ENCODE measurements at places on chromosomes 7 and 10.

DNA sequence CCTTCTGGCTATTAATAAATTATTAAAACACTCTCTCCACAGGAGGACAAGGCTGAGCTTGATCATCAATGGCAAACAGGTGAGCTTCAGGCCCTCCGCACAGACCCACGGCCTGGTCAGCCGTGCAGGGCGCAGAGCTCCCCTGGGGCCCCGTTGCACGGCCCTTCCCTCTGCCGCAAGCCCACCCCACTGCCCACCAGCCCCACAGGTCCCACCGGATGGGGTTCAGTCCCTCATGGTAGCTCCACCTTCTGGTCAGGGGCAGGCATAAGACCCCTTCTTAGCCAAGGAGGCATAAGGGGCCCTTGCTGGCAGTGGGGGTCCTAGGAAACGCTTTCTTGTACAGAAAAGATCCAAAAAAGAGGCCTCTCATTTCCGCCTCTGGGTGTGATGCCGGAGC is 84.6 kb downstream of the MAD1L1 start:
- no peak for DNase-seq

DNA sequence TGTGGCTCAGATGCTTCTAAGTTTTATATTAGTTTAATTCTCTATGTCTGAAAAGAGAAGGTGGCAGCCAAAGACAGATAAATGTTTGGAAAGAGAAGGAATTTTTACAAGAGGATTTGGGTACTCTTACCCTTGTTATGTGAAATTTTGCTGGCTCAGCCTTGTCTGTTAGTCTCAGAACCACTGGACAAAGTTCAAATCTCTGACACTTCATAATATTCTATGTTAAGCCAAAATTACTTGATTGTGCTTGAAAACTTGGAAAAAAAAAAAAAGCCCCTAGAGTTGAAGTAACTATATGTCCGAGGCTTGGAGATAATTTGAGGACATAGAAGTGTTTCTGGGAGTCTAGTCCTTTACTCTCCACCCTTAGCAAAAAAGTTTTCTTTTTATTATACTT is 1079.3 kb upstream of the LRRTM3 start:
- no peak for DNase-seq

DNA sequence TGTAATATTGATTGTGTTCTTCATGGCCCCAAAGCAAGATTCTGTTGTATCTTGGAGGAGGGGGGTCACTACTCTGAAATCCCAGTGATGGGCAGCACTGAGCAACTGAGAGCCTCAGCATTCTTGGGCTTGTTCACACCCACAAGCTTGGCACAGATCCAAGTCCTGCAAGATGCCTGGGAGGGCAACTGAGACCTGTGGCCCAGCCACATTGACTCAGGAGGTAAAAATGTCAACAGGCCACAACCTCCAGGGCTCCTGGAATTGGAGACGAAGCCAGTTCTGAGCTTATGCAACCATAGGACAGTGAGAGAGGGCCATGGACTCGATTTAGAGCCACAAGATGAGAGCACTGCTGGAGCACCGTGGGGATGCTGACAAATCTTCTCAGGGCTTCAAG is 3.1 kb upstream of the DOCK1 start:
- DNase-seq, result no peak

- DNase-seq, result no peak
These were observed 743 bp upstream of the ZCCHC24 start for GRCh38 chr10:79445977-79446757.

GRCh38 chr7:111388016-111388415 is 174.3 kb downstream of the IMMP2L start:
- no peak for DNase-seq

GRCh38 chr7:2637066-2637471 is 5.3 kb downstream of the TTYH3 start:
- no peak for DNase-seq

DNA sequence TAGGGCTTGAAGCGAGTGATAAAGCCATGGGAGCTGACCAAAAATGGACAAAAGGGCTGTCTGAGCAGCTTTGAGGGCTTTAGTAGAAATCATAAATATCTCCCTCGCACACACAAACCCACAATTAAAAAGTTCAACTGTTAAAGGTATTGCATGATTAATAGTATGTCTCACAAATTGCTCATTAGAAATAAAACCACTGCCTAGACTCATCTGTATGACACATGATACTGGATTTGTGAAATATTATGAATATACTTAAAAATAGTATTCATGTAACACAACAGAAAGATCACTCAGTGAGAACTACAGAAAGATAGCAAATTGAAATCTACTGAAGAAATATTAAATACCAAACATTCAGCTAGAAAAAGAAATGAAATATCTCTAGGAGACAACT is 11.9 kb upstream of the PTPN12 start:
- no peak for DNase-seq

DNA sequence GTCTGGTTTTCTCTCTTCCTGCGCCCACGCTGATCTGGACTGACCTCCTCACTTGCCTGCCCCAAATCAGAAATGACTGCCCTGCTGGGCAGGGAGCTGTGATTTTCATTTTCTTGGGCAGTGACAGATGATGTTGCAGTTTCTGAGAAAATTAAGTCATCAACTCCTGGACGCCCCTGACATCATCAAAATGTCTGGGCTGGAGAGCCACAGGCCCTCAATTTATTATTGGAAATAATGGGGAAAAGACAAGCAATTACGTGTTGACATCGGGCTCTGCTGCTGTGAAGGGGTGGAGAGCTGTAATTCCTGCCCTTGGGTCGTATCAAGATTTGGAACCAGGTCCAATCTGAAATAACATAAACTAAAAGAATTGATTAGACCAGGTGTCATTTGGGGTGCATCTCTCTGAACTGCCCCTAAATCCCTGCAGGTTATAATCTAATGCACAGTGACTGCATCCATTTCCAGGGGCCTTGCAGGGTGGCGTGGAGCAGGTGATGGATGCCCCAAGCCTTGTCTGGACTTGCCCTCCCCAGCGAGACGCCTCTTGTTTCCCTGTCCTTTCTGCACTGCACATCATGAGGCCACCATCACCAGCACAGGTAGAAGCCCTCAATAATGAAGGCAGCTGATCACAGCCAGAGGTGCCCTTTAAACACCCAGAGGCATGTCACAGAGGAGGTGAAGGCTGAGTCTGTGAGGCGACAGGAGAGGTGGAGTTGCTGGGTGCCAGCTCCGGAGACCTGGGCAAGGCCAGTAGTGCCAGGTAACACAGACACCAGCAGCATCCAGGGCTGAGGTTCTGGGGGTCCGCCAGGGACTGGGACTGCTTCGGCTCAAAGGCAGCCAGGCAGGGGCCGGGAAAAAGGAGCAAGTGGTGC is 98.7 kb downstream of the HTR5A start:
- peak; percentile 10 for DNase-seq

DNA sequence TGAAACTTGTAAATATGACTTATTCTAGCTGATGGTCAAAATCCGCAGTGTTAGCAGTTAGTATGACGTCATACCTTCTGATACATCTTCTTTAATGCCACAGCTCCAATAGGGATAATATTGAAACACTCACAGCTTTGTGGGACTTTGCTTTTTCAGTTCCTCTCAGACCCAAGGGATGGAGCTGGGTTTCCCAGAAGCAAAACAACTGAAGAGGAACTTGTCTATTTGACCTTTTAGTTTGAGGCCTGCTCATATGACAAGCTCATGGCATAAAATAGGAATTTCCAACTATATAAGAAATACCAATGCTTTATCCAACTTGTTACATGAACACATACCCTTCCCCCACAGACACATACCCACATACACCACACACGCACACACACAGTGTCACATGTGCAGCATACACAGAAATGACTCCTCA is 31.6 kb upstream of the C10orf67 start:
- no peak for DNase-seq

DNA sequence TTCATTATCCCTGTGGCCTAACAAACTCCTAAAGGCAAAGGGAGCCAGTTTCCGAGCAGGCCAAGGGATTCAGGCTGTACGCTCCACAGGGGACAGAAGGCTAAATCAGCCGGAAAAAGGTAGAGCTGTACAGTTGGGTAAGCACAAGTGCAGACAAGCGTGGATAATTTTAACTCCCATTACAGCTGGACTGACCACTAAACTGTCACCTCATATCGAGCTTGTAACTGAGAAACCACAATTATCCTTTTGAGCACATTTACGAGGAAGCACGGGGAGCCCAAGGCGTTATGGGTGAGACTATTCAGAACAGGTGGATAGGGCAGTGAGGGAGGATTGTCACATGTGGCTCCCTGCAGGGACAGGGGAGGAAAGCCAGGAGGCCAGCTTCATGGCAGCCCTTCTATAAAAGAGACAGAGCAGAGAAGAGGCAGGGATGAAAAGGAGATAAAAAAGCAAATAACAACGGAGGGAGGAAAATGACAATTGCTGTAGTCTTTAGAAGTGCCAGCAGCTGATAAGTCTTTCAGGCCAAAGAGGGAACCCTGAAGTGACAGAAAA is 288.0 kb downstream of the FGFR2 start:
- DNase-seq, result no peak

DNA sequence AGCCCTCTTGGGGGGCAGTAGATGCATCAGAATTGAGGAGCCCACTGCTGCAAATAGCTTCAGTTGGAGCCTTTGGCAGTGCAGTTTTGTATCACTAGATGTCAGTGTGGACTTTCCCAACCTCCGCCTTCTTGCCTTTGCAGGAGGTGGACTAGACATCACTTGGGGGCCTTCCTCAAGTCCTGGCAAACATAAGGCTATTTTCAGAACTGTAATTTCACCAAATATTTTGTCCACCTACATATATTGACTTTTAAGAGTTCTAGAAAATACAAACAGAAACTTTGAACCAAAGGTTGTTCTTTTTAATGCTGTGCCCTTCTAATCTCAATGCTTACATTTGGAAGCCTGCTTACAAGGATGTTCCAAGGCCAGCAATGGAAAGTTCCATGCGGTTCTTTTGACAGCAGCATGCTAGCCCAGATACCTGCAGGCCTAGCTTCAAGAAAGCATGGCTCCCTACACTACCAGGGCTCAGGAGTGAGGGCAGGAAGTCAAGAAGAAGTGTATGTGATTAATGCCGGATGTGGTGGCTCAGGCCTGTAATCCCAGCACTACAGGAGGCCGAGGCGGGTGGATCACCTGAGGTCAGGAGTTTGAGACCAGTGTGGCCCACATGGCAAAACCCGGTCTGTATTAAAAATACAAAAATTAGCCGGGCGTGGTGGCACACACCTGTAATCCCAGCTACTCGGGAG is 8.0 kb upstream of the ZNRF2 start:
- peak; percentile 57 for DNase-seq

DNA sequence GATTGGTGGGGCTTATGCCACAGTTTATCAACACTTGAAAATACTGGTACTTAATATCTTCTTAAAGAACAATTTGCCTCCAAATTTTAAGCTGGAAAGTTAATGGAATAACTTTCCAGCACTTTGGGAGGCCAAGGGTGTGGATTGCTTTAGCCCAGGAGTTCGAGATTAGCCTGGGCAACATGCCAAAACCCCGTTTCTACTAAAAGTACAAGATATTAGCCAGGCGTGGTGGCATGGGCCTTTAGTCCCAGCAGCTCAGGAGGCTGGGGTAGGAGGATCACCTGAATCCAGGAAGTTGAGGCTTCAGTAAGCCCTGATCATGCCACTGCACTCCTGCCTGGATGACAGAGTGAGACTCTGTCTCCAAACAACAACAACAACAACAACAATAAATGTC is 56.0 kb downstream of the PRF1 start:
- DNase-seq, result no peak

DNA sequence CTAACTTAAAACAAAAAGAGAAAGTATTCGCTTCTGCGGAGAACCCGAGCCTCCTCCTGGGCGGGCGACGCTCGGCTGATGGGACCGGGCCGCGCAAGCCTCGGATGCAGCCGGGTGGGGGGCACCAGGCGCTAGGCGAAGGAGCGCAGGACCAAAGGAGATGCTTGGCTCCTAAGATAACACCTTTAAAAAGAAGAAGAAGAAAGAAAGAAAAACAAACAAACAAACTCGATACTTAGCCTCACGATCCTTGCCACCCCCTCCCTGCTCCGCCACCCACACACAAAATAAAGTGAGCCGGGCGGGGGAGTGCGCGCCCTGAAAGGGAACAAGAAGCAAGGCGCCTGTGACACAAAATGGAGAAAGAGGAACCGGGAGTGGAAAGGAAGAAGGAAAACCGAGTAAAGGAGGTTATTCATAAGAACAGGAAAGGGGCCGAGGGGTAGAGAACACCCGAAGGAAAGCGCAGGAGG is 34.0 kb upstream of the EBLN1 start:
- peak; percentile 78 for DNase-seq

- no peak for DNase-seq
These were observed 4.6 kb upstream of the CYP2C19 start for GRCh38 chr10:94757916-94758315.

DNA sequence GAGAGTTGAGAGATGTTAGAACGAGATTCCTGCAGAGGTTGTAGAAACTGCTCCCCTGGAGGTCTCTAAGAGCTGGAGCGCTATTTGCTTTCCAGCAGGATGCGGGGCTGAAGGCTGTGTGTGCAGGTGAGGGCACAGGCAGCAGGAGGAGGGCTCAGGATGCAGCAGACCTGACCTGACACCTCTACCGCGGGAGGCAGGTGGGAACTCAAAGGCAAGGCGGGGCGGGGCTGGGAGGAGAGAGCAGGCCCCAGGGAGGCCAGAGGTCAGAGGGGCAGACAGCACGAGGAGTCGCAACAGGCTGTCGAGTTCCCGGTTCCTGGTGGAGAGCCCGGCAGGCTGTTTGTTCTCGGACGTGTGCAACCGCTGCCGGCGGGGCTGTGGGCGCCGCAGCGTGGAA is 7.9 kb upstream of the CRTAC1 start:
- no peak for DNase-seq

GRCh38 chr10:6074489-6075301 is 12.5 kb upstream of the IL2RA start:
- DNase-seq, result peak; percentile 25

GRCh38 chr7:44396931-44397545 is 71.6 kb upstream of the CAMK2B start:
- DNase-seq, result no peak

- DNase-seq, result no peak
These were observed 12.7 kb upstream of the PIP4K2A start for GRCh38 chr10:22727112-22727511.

- no peak for DNase-seq
These were observed 22.4 kb downstream of the ADAP1 start for GRCh38 chr7:931871-932650.

- DNase-seq, result no peak
These were observed 3.9 kb downstream of the FFAR4 start for GRCh38 chr10:93570383-93570782.

- peak; percentile 71 for DNase-seq
These were observed 26.4 kb upstream of the KLF6 start for GRCh38 chr10:3811291-3811870.

DNA sequence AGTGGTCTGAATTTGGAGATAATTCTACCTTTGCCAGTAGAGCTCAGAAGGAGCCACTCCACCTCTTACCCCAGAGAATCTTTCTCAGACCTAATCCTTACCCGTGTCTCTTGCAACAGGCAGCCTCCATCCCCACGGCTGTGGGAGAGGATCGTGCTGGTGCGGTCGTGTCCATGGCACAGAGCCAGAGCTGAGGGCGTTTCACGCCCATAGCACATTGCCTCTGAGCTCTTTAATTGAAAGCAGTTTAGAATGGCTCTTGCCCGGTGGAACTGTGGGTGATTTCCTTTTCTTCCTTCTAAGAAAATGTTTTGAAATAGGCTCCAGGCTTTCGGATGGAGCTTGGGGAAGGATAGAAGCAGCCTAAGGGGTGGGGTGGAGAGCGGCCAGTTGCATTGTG is 41.5 kb downstream of the PRF1 start:
- no peak for DNase-seq

- DNase-seq, result peak; percentile 14
These were observed 1.1 kb downstream of the GPRIN2 start for GRCh38 chr10:46555366-46555712.

- DNase-seq, result no peak
These were observed 69.6 kb downstream of the AKAP9 start for GRCh38 chr7:92010215-92010614.

- DNase-seq, result no peak
These were observed 371.7 kb upstream of the NRP1 start for GRCh38 chr10:33706191-33706590.

GRCh38 chr7:84302949-84303348 is 108.4 kb upstream of the SEMA3A start:
- no peak for DNase-seq
